ENCODE measurements at places on chromosomes 7 and 10.
A peak's percentile ranks its signal among the peaks of the same experiment; 100 is the strongest.

DNA sequence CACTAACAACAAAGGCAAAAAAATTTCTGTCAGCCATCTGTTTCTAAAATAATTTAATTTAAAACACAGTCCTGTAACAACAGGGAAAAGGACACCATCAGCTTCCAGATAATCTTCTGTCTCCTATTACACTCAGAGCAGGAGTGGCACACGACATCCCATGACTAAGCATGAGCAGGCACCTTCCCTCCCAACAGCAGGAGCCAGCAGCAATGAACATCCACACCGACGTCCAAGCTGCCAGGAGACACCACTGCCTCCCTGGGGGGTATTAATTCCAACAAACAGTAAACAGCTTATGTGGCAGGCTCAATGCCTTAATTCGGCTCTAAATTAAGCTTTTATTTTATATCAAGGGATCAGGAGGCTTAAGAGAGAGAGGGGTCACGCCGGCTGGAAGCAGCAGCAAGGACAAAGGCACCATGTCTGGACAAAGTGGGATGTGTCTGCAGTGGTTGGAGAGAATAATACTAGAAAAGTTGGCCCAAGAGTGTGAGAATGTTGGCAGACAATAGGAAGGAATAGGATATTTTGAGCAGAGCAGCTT, 45.7 kb downstream of the KIAA1549 start:
- peak; percentile 58 for DNase-seq

DNA sequence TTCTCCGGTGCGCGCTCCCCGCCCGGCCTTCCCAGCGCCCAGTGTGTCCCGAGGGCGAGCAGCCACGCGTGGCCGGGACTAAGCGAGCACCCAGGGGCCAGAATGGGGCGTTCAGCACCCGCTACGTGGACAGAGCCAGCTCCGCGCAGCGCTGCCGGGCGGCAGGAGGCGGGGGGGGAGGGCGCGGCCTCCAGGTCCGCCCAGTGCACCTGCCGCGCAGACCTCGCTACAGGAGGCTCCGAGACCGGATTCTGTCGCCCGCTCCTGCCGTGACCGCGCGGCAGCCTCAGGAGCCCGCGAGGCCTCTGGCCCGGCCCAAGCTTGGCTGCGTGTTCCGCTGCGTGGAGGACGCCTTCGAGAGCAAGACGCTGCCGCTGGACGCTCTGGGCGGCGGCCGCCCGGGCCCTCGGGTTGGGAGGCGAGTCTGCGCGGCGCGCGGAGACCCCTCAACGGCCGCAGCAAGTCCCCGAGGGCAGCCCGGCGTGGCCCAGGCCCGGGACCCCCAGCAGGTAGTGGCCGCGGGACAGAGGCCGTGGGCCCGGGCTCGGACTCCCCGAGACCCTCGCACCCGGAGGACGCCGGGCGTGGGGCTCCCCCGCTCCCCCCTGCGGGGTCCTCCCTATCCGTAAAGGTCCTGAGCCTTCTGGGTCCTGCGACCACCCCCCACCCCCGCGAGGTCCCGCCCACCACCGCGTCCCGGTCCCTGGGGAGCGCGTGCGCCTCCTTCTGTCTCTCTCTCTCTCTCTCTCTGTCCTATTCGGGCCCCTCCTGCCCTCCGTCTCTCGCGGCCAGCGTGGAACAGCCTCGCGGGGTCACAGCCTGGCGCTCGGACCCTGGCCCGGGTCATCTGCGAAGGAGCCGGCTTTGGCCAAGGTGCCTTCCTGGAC, 904 bp upstream of the DPYSL4 start:
- DNase-seq = peak; percentile 25

DNA sequence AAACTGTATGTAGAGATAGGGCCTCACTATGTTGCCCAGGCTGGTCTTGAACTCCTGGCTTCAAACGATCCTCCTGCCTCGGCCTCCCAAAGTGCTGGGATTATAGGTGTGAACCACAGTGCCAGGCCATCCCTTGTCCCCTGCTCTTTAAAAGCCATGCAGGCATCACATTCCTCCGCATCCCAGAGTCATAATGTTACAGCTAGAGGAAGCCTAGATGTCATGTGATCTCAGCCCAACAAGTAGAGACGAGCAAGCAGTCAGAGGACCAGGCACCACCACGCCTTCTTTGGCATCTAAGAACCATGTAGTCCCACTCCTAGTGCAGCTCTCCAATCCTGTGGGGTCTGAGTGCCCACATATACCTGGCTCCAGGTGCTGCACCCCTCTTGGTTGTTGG, 13.1 kb downstream of the PODXL start:
- DNase-seq = no peak

DNA sequence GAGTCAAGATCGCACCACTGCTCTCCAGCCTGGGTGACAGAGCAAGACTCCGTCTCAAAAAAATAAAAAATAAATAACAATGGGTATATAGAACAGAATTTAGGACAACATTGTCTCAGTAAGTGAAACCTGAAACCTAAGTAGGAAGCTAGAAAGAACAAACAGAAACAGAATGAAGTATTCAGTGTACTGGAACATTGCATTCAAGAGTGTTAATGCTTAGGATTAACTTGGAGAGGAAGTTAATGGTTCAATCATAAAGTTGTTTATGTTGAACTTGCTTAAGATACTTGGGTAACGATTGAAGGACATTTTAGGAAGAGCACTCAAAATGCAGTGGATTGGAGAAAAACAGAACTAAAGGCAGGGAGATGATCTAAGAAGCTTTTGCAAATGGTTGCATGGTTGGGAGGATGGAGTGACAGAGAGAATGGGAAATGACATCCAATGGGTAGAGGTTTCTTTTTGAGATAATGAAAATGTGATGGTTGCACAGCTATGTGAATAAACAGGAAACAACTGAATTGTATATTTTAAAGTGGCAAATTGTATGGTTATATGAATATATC, 233.7 kb downstream of the ADK start:
- DNase-seq = no peak

GRCh38 chr10:14371581-14371980, 40.9 kb upstream of the FRMD4A start:
- DNase-seq = no peak

- no peak for DNase-seq
Observed at GRCh38 chr7:18565337-18565736, 69.8 kb downstream of the HDAC9 start.

- DNase-seq = no peak
Observed at GRCh38 chr7:39527951-39528350, 38.3 kb upstream of the YAE1 start.

DNA sequence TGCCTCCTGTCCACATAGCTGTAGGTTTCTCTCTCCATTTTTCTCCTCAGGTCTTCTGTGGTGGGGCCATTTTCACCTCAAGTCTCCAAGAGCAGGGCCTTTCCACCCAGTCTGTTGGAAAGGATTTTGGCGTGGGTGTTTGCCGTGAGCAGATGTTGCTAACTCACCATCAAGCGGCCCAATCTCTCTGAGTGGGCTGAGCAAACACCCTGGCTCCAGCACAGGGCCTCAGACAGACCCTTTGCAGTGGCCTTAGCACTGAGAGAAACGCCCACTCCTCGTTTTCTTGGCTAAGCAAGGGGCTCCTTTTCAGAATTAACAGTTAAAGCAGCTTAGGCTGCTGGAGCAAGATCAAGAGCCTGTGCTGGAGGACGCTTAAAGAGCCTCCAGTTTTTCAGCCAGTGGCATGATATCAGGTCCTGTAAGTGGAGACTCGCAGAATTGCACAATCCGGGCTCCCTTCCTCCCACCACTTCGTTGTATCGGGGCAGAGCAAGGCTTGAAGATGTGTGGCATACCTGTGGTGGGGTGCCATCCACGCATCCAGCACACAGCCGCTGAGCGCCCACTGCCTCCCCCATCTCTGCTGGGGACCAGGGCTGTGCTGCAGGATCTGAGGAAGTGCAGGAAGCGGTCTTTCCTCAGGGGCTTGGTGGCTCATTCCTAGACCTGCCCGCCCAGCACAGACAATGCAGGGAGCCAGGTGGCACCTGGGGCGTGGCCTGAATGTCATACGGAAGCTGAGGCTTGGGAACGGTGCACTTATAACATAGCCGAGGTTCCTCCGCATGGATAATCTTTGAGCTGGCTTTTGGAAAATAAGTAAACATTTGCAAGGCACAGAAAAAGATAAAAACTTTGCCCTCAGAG, 142.7 kb downstream of the ADARB2 start:
- DNase-seq = no peak

- no peak for DNase-seq
Observed at GRCh38 chr7:151871904-151872303, 5.0 kb downstream of the PRKAG2 start.

- no peak for DNase-seq
Observed at GRCh38 chr7:134669388-134669787, 22.7 kb downstream of the BPGM start.

DNA sequence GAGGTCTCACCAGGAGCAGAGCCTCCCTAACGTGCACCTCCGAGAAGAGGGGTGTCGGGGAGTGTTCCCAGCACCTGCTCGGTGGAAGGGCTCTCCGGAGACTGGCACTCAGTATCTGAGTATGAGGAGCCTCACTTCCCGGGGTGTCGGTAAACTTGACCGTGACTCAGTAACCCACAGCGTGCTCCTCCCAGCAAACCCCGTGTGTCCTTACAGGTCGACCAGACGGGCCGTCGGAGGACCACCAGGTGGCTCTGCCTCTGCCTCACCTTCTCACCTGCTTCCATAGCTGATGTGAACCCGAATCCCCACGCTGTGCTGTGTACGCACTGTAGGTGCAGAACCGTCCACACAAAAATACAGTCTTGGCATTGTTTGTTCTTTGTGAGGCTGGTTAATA, 29.0 kb upstream of the KNDC1 start:
- DNase-seq = no peak

- no peak for DNase-seq
Observed at GRCh38 chr7:98681511-98681910, 64.4 kb downstream of the NPTX2 start.

DNA sequence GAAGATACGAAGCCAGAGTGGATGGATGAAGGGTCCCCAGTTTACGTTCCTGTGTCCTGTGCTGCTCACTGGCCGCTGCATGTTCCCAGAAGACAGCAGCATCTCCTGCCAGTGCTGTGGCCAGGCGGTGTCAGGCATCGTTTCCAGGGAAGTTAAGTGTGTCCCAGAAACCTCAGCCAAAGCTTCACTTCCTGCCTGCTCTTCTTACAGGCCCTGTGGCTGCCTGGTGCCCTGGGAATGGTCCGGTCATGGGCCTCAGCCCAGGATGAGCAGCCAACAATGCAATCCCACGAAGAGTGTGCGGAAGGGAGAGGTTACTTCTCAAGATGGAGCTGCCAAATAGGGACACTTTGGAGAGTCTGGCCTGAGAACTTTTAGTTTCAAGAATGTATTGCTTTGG, 99.7 kb upstream of the TARP start:
- no peak for DNase-seq

DNA sequence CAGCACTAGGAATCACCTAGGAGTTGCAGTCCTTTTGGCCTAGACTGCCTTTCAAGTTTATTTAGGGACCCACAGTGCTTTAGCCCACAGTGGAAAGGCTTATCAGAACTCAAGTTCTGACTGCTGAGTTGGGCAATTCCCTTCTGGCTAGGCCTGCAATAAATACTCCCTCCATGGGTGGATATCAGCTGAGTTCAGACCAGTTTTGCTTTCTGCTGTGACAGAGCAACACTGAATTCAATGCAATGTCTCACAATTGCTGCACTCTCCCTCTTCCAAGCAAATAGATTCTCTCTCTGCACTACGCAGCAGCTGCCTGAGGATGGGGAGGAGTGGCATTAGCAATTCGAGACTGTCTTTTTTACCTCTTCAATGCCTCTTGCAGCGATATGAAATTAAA, 1153.3 kb downstream of the SORCS1 start:
- DNase-seq = no peak

DNA sequence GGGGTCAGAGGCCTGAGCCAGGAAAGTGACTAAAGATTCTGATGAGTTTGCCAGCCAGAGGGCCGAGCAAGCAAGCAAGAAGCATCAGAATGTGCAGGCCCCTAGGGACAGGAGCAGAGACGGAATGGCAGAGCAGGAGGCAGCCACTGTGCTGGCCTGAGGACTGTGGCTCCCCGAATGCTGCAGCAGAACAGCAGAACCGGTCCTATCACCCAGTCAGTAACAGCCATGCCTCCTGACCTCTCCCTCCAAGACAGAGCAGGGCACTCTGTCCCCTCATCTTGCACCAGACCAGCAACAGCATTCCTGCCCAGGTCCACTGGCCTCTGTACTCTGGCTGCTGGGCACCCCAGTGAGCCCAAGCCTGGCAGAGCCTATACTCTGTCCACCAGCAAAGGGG, 85.9 kb downstream of the ARHGAP22 start:
- no peak for DNase-seq

GRCh38 chr7:100016215-100016901, 962 bp downstream of the ZKSCAN1 start:
- DNase-seq = no peak

DNA sequence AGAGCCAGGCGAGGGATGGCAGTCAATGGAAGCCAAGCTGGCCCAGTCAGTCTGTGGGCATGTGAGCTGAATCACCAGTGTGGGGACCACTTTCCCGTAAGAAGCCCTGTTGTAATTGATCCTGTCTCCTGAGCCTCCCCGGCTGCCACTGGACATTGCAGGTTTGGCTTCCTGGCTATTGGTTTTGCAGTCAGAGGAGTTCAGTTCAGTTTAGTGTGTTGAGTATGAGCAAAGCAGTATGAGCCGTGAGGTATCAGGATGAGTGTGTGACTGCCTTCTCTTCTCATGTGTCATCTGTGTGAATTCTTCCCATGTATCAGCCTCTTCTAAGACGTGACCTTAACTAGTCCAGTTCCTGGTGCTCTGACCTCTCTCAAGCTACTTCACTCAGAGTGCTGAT, 227.4 kb downstream of the PRKG1 start:
- DNase-seq = no peak

DNA sequence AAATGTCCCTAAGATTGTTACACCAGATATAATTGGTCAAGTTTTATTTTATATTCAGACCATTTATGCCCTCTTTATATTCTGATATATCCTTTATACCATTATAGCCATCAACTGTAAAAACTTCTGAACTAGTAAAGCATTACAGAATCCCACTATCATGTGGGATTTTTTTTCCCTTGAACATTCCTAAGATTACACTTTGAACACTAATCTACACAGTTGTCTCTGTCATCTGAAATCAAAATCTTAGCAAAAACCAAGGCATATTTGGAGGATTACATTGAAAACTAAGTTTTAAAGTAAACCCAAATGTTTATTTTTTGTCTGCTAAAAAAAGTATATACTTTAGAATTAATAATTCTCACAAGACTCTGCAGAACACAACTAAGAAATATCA, 116.2 kb upstream of the GPR22 start:
- DNase-seq = no peak

DNA sequence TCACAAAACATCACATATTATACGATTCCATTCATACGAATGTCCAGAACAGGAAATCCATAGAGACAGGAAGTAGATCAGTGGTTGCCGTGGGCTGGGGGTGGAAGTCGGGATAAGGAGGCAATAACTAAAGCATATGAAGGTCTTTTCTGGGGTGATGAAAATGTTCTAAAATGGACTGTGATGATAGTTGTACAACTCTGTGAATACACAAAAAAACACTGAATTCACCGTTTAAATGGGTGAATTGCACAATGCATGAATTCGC, 3.2 kb upstream of the INSIG1 start:
- no peak for DNase-seq
